ENCODE measurements at places on chromosomes 4 and X. TPM values are rescaled to one million over a fixed set of nuclear protein-coding genes. Genes with fewer than 3 reads are reported as not detected.

DNA sequence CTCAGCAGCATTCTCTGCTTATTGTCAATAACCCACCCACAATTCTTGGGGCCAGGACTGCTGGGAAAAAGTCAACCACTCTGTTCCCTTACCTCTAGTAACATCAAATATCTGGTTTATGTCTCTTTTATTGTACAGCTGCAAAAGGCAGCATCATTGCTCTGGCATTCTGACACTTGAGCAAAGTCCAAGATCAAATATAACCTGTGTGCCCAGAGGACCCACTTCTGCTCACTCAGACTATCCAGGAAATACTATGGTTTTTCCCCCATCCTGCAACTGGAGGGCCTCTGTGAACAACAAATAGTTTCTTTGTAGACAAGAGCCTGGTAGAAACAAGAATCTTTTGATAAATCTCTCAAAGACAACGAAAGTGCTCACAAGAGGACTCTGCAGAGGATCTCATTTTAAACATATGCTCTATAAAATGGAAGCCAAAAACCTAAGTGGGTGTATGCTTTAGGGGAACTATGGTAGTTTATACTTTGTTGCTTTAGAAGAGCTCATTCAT lies 154.7 kb downstream of the RAB28 start:
- DNase-seq = no peak

- DNase-seq = no peak
These were observed 2.3 kb downstream of the TRIM2 start for GRCh38 chr4:153206534-153206933.

DNA sequence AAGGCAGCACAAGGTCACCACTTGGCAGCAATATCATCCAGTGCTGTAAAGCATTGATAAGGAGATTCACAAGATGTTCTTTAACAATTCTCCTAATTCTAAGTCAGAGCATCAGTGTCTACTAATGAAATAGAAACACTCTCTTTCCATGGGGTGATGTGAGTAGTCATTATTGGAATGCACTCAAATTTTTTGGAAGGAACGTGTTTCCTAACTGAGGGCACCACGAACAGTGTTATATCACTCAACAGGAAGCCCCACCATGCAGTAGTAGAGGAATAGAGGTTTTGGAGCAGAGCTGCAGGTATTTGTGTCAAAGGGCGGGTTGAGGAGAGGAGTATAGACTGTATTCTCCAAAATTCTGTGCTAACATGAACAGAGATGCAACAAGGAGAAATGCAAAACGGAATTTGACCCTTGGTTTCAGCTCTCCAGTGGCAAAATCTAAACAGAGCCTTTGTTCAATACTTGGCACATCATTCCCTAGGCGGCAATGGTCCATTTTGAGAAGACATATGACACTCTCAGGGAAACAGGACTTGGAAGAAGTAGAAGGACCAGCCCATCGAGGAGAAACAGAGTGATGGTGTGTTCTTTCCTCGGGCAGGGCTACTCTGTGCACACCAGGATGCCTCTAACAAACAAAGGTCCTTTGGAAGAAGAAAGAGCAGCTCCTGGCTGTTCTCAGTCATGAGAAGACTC lies 98.9 kb downstream of the CPEB2 start:
- DNase-seq = no peak

- no peak for DNase-seq
These were observed 471.3 kb downstream of the FGF13 start for GRCh38 chrX:138240266-138240665.

- DNase-seq = no peak
These were observed 2.6 kb downstream of the COX18 start for GRCh38 chr4:73066928-73067327.

DNA sequence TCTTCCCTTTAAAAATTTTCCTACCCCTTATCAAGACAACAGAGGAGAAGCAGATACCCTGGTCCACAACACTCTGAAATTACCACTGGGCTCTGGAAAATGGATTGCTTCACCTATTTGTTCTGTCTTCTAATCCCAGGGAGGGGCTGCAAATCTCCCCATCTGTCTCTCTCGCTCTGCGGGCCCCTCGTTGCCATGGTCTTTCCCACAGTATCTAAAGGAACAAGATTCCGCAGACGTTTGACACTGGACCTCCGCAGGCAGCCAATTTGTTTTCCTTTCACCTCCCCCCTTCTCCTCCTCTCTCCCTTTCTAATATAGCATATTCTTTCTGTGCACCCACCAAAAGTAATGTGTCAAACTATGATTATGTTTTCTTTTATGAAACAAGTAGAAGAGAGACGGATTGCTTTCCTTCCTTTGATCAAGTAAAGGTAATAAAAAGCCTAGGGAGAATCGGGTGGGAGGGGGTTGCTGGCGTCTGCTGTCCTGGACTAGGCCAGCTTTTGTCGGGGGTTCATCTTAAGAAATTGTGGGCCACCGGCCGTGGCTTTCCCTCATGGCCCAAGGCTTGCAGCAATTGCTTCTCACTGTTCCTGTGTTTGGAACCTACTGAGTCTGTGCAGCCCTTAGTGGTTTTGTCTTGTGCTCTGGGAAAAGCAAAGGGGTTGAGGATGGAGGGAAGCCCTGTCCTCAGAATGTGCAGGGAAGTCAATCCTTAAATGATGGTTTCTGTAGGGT lies 81.0 kb downstream of the MGST2 start:
- DNase-seq = no peak

- DNase-seq = no peak
These were observed 59.7 kb downstream of the PCDH10 start for GRCh38 chr4:133208694-133209285.

- no peak for DNase-seq
These were observed 161.2 kb upstream of the AGTR2 start for GRCh38 chrX:116009346-116009745.

GRCh38 chrX:138845786-138846185 lies 134.3 kb upstream of the FGF13 start:
- DNase-seq = peak; percentile 9

DNA sequence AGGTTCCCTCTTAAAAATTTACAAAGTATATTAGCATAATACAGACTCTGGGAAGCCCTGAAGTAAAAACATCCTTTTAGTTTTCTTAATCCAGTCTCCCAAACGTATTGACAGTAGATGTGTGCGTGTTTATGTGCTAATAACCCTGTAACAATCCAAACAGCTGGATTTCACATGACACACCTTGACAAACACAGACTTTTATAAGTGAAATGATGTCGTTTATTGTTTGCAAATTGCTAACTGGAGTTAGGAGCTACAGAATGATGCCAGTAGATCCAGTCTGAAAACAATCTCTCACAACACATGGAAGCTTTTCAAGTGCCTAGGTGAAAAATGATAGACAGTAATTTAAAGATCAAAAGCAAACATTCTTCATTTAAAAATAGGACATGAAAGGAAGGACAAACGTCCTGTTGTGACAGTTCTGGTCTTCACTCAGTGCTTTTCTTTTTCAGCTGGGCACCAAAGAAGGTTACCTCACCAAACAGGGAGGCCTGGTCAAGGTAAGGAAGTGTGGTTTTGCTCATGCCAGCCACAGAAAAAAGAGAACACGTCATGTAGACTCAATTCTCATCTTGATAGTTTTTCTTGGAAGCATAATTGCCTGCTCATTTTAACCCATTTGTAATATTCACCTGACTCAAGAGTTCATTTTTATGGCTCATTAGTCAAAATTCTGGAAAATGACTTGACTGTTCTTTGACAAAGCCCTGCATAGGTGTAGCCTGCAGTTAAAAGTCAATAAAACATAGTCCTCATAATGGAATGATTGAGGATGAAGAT lies 32.9 kb downstream of the LAMTOR3 start:
- no peak for DNase-seq

- DNase-seq = no peak
These were observed 56.2 kb downstream of the UGT2B10 start for GRCh38 chr4:68871809-68872642.

DNA sequence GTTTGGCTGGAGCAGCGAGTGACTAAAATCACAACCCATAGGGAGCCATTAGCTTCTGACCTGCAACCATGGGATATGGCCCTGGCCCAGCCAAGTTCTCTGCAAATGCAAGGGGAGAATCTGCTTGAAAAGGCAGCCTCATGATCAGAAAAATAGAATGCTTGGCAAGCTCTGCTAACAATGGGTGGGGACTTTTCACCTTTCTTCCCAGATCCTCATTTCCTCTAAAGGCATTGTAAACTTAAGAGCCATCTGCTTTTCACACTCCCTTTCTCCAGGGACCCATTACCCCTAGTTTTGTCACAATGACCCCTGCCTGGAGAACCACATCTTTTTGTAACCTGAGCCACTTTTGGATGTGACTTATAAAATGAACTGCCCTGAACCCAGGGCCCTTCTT lies 104.3 kb downstream of the PARM1 start:
- no peak for DNase-seq

GRCh38 chr4:176259330-176260090 lies 9.5 kb downstream of the ASB5 start:
- no peak for DNase-seq

DNA sequence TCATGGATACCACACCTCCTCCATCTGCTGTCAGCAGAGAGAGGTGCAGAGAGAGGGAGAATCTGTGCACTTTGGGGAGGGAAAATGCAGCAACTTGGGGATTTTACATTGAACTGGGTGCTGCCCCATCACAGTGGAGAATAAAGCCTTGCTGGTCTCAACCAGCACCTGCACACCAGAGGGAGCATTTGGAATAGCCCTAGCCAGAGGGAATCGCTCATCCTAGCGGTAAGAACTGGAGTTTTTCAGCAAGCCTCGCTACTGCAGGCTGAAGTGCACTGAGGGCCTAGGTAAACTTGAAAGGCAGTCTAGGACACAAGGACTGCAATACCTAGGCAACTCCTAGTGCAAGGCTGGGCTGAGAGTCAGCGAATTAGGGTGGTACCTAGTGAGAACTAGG lies 148.7 kb downstream of the KDR start:
- DNase-seq = no peak

- DNase-seq = no peak
These were observed 58.5 kb upstream of the NAP1L5 start for GRCh38 chr4:88756149-88756548.

- no peak for DNase-seq
These were observed 1043.8 kb downstream of the ADGRL3 start for GRCh38 chr4:62243895-62244294.

- DNase-seq = no peak
These were observed 626.3 kb upstream of the INTU start for GRCh38 chr4:127006446-127006877.

GRCh38 chrX:110413727-110414124 lies 55.1 kb downstream of the RTL9 start:
- no peak for DNase-seq

DNA sequence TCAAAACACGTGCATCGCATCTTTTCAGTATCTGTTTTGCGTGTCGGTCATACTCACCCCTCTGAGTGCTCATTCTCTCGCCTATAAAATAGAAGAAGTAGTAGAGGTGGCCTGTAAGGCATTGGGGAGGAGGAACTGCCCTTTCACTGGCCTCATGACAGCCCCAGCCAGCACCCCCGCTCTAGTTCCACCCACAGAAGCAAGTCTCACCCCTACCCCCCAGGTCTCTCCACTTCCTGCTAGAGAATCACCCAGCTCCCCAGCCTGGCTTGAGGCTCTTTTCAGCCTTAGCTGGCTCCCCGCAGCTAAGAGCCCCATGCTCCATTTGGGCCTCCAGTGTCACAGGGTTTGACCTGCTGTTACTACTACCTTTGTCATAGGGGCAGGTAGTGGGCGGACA lies 11.8 kb downstream of the HDAC6 start:
- no peak for DNase-seq

- DNase-seq = no peak
These were observed 47.9 kb downstream of the TRIM2 start for GRCh38 chr4:153252122-153252521.

- no peak for DNase-seq
These were observed 459.7 kb downstream of the MID1IP1 start for GRCh38 chrX:39260965-39261364.

DNA sequence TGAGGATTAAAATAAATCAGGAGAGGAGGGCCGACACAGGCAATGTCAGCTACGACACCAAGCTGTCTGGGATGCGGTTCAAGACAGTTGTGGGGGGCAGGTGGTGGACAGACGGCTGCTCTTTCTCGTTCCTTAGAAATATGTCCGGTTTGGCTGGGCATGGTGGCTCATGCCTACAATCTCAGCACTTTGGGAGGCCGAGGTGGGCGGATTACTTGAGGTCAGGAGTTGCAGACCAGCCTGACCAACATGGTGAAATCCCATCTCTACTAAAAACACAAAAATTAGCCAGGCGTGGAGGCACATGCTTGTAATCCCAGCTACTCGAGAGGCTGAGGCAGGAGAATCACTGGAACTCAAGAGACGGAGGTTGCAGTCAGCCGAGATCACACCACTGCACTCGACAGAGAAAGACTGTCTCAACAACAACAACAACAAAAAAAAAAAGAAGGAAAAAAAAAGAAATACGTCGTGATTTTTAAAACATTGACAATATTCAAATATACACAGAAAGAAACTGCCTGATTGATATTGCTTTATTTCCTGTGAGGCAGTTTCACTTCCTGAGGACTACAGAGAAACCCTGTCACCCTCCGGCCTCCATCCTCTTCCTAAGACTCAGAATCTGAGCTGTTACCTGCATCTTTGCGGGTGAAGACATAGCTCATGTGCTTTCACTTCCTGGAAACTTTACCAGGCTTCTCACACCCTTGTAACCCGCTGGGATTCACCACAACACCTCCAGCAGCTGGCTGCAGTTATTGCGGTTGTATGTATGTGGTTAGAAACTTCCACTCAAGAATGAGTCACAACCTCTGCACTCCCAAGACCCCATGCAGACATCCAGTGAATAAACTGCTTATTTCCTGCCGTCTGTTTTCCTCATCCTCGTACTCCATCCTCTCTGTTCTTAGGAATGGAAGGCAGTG lies 63.8 kb upstream of the STS start:
- DNase-seq = no peak

The ZIC3 gene
- total RNA-seq = 2.3 TPM

The FRAS1 gene
- 9.3 TPM for total RNA-seq

The PLP2 gene
- total RNA-seq = 0.75 TPM

The CT47B1 gene
- not detected for total RNA-seq

The PGAM4 gene
- not detected for total RNA-seq

The MAPK10 gene
- total RNA-seq = 56.9 TPM

The ARAP2 gene
- 0.93 TPM for total RNA-seq

The GC gene
- not detected for total RNA-seq

The STBD1 gene
- 0.47 TPM for total RNA-seq

The FAM184B gene
- total RNA-seq = 0.16 TPM

The NSUN7 gene
- total RNA-seq = 4.7 TPM

The PAGE4 gene
- total RNA-seq = not detected
